Stimulated activated CD4-positive, alpha-beta T cell treated with anti-CD3 and anti-CD28 coated beads, Interleukin-15, amount 100 ng/mL, for 1 hour (primary cell): ENCODE measurements at places on chromosomes 16 and 17.

- DNase-seq, result no peak
Observed at GRCh38 chr17:14152721-14153120, 83.4 kb downstream of the COX10 start.

- no peak for DNase-seq
Observed at GRCh38 chr16:2088759-2089358, 41.1 kb downstream of the TSC2 start.

GRCh38 chr17:8320990-8321389, 10.9 kb downstream of the ARHGEF15 start:
- DNase-seq, result no peak

DNA sequence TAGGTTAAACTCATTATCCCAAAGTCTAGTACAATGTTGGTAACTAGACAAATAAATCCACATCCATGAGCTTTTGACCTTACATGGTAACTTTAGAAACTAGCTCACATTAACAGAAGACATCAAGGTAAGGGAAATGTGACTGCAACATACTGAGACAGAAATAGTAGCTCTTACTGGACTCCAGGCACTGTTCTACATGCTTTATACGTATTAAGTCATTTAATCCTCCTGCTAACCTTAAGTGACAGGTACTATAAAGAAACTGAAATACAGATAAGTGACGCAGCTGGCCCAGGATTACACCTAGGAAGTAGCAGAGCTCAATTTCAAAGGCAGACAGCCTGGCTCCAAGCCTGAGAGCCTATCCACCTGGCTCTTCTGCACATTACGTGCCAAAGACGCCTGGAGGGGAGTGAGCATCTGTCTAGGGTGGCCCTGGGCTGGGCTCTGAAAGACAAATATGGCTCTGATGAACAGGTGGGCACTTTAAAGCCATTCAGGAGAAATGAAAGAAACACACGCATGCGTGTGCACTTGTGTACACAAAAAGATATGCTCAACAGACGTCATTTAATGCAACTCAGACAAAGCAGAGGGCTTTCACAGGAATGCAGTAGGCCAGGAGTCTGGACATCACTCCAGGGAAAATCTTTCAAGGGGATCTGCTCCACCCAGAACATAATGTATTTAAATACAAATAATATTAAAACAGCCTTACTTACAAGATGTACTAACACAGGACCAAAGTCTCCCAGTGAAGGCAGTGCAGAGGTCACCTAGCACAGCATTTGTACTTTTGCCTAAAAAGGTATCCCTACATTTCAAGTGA, 4.4 kb downstream of the ZC3H7A start:
- DNase-seq, result no peak
